ENCODE measurements at places on chromosomes 12 and 14.

- DNase-seq = no peak
Observed at GRCh38 chr12:83313827-83314226, 627.1 kb downstream of the TMTC2 start.

DNA sequence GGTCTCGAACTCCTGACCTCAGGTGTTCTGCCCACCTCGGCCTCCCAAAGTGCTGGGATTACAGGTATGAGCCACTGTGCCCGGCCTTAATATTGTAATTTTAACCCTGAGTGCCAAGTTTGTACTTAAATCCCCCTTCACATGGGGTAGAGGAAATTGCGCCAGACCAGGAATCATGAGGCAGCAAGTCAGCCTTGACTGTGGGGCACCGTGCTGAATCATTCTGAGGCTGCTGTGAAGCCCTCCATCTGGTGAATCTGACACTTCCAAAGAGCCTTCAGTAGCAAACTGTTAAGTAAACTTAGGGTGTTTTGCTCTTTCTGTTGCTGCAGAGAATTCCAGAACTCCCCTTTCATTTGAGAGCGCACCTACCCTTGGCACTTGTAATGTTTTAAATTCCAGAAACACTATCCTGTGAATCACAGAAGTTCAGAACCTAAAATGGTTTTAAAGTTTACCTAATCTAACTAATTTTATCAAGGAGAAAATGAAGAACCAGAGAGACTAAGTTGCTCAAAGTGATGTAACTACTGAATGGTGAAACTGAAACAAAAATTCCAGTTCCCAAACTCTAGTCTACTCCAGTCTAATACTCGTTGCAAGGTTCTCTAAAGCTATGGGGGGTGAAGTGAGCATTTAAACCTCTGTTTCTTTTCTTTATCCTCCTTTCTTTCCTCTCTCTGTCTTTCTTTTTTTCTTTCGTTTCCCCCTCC, 7.5 kb downstream of the HEBP1 start:
- DNase-seq = no peak

DNA sequence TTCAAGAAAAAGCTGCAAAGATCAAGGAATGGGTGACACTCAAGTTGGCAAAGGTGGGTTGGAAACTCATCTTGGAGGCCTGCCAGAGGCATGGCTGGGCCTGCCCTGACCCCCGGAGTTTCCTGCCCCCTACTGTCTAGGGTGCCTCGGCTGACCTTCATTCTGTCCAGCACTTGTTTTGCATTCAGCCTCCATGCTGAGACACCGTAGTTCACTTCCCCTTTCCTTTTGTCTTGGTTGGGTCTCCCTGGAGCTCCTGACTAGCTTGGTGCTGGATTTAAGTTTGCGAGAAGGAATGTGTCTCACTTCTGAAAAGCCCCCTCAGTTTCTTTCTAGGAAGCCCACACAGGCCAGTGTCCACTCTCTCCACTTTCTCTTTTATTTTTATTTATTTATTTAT, 26.5 kb downstream of the PLEKHH1 start:
- DNase-seq = no peak

DNA sequence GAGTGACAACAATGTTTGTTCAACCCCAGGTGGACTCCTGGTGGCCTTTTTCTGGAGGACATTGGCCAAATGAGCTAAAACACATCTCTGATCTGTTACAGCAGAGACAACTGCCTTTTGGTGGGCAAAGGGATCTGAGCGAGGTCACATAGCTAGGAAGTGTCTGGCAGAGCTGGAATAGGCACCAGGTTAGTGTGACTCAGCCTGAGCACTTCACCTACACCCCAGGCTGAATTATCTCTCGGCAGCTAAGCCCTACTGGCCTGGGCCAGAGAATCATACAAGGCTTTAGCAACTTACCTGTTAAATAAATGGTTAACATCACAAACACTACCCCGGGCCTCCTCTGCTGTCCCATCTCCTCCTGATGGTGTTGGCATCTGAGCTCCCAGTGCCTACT, 50.2 kb upstream of the HSPB8 start:
- no peak for DNase-seq

DNA sequence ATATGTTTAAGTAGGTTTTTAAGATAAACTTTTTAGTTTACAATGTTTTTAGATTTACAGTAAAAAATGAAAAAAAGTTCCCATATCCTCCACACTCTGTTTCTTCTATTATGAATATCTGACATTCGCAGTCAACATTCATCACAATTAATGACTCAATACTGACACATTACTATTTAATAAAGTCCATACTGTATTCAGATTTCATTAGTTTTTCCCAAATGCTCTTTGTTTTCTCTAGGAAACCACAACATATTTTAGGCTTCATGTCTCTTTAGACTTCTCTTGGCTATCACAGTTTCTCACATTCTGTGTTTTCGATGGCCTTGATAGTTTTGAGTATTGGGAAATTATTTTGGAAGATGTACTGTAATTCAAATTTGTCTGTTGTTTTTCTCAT, 399.8 kb downstream of the SLC6A15 start:
- no peak for DNase-seq

- no peak for DNase-seq
Observed at GRCh38 chr14:72591391-72591790, 302.5 kb downstream of the DPF3 start.

DNA sequence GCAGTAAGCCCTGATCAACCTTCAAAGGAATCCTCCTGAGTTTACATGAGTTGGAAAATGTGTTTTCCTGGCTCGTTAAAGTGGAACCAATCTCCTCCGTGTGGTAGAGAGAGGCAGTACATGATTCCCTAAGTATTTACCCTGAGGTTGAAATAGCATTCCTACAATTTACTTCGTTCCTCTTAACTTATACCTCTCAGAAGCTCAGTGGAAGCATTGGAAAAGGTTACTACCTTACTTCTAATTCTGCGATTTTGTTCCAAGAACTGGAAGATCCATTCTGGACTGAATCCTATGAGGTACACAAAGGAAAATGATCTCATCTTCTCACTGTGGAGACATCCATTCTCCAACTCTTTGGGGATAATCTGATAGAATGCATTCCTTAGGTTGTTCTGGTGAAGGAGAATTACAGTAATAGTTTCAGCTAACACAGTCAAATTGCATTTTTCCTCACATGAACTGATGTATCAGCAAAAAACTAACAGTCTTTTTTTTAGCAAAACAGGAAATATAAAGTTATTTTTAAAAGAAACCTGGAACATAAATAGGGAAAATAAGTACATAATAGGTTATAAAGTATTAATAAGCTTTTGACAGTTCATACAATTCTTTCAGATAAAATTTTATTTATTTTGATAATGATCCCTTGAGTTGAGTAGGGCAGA, 475.6 kb downstream of the PDZRN4 start:
- peak; percentile 64 for DNase-seq

- DNase-seq = no peak
Observed at GRCh38 chr12:77231501-77231918, 166.1 kb upstream of the E2F7 start.

DNA sequence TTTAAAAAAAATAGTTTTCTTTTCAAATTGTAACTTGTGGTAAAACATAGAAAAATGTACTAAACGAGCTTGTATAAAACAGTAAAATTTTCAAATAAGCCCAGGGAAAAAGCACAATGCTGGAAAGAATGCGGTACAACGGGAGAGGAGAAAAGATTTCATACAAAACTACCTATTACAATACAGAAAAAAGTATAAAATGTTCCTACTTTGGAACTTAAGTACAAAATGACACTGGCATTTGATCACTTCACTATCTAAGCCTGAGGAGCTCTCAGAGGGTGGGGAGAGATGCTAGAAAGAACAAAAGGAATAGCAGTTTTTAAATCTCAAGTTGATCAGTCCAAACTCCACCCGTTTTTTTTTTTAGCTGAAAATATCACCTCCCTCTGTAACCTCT, 39.5 kb upstream of the COL2A1 start:
- no peak for DNase-seq

- peak; percentile 54 for DNase-seq
Observed at GRCh38 chr12:113990250-113991223, 24.4 kb upstream of the RBM19 start.

DNA sequence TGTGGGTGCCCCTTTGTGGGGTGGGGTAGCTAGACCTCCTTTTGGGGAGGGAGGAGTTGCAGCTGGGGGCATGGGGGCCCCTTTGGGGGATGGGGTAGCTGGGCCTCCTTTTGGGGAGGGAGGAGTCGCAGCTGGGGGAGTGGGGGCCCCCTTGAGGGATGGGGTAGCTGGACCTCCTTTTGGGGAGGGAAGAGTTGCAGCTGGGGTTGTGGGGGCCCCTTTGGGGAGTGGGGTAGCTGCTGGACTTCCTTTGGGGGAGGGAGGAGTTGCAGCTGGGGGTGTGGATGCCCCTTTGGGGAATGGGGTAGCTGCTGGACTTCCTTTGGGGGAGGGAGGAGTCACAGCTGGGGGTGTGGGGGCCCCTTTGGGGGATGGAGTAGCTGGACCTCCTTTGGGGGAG, 7.0 kb downstream of the NACA start:
- DNase-seq = no peak

GRCh38 chr12:93794738-93795137, 117.6 kb downstream of the CRADD start:
- DNase-seq = no peak

- peak; percentile 48 for DNase-seq
Observed at GRCh38 chr12:15856097-15856982, 25.8 kb upstream of the STRAP start.
